ENCODE measurements at places on chromosomes 7 and 10.

DNA sequence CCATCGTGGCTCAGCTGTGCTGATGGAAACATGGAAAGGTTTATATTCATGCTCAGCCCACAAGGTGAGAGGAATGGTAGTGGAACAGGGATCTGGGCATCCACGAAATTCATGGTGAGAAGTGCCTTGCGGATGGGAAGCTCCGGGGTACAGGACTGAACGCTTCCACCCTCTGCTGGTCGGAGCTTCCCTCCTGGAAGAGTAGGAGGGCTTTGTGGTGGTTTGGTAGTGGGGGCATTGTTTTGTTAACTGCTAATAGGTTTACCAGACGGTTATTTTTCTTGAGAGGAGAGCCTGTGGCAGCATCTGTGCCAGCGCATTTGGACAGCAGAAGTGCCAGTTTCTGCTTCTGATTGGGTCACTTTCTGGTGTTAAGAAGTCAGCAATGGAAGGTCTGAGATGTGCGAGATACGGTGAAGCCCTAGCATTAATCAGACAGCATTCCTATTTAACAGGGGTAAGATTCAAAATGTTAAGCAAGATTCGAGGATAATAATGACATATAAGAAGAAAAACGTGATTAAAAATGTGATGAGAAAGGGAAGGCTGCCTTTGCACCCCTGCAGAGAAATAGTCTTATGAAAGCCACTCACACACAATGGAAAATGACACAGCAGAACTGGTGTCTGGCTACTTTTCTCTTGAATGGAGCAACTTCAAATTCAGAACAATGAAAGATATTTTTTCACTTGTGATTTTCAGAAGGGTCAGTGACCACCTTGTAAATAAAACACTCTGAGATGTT, 17.7 kb downstream of the ABCA13 start:
- DNase-seq: no peak

DNA sequence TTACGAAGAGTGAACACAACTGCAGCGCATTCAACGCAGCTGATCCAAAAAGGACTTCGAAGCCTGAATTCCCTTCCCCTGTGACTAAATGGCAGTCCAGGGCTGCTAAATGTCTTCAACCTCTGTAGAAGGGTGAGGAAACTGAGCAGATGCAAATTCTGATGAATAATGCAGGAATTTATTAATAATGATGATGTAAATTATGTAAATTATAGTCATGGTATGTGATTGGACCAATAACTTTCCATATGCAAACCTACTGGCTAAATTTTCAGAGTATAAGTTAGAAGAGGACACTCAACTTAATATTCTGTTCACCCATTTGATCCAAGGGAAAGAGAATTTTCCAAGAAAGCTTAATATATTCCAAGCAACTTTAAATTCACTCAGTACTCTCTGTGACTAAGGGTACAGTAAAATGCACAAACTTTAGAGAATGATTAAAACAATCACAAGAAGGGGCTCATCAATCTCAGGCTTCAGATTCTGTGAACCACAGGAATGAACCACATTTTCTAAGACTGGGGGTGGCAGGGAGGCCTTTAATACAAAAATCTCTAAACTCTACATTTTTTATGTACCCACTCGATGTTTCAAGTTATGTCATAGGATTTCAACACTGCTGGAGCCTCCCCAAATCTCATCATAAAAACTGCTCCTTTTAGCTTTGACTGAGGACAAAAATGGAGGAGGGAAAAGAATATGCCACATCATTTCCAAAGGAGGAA, 3.5 kb downstream of the FGFR2 start:
- no peak for DNase-seq

DNA sequence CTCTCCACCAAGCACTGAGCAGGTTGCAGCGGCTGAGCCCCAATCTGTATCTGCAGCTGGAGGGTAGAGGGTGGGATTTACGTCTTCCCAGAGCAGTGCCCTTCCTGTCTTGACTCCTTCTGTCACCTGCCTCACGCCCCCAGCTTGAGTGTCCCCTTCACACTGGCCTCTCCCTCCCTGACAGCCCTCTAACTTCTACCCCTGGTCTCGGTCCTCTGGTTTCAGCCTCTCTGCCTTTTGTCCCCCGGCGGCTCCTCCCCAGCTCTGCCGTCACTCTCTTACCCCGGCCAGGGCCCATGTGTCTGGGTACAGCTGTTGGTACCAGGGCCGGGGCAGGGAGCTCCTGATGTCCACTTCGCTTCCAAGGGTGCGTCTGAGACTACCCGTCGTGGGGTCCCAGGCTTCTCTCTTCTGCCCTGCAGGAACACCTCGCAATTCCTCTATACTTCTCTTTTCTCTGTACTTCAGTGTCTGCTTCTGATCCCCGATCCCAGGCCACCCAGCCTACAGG, 654 bp downstream of the MUC3A start:
- DNase-seq: no peak

DNA sequence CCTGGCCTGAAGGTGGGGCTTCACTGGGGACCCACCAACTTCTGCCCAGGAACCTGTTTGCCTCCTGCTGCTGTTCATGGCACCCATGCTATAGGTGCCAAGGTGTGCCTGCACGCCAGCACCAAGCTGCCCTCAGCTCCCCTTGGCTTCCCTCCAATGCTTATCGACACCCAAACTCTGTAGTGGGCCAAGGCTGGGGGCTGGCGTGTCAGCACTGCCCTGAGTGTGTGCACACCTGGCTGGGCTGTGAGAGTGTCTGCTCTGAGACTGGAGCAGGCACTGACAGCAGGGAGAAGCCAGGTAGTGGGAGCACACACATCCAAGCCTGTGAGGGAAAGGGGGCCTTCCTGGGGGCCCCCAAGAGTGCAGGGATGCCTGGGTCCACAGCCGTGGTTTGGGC, 43.1 kb upstream of the TUBB8 start:
- DNase-seq: no peak

GRCh38 chr7:49791088-49791741, 17.8 kb downstream of the VWC2 start:
- DNase-seq: no peak

DNA sequence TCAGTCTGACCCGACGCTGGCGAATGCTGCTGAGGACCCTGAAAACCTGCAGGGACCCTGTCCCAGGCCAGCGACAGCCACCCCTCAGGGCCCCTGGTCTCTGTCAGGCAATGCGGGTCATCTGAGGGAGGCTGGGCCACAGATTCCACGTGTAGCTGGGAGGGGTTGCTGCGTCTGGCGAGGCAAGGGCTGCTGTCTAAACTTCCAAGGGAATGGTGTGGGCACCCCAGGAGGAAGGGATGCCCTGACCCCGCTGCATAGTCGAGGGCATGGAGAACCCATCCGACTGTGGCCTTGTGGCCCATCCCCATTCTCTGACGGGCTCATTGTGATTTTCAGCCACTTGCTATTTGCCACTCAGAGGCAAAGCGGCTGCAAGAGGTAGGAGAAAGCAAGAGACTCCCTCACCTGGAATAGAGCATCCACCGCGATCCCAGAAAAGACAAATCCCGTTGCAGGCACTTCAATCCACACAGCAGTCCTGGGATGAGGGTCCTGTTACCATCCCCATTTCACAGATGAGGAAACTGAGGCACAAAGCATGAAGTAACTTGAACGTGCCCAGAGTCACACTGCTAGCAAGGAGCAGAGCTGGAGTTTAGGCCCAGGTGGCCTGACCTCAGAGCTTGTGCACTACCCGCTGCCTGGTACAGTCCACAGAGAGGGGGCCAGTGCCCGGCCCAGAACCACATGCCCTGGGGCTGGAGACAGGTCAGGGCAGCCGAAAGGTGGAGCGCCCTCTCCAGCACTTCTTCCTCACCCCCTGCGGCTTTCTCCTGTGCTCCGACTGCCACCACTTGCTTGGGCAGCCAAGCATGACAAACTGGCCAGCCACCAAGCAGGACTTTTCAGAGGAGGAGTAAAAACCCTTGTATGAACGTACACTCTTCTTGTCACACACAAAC, 163.8 kb upstream of the KLF14 start:
- DNase-seq: no peak

- DNase-seq: peak; percentile 33
These were observed 369.4 kb downstream of the INHBA start for GRCh38 chr7:41333511-41333910.
